Dermis blood vessel endothelial cell (primary cell): ENCODE measurements at places on chromosomes 5 and 9.
A peak's percentile ranks its signal among the peaks of the same experiment; 100 is the strongest.

DNA sequence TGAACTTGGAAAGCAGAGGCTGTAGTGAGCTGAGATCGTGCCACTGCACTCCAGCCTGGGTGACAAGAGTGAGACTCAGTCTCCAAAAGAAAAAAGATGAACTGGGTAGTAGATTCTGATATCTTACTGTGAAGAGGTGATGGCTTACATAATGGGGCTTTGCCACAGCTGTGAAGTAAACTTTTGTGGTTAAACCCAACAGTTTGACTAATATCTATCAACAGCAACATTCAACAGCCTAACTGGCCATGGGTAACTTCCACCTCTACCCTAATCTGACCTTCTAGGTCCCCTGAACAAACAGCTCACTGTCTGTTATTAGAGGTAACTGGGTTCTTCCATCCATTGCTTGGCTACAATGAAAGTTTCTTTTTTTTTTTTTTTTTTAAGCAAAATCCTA, 52.1 kb downstream of the TLE1 start:
- DNase-seq = no peak

GRCh38 chr5:23639326-23639725, 131.9 kb downstream of the PRDM9 start:
- DNase-seq = no peak

GRCh38 chr5:89293810-89294209, 410.8 kb upstream of the MEF2C start:
- DNase-seq = no peak

DNA sequence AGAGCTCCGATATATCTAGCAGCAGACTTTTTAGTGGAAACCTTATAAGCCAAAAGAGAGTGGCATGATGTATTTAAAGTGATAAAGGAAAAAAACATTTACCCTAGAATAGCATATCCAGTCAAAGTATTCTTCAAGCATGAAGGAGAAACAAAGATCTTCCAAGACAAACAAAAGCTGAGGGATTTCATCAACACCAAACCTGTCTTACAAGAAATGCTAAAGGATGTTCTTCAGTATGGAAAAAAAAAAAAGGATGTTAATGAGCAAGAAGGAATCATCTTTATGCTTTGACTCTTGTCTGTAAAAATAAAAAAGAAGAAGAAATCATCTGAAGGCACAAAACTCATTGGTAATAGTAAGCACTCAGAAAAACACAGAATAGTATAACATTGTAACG, 338.2 kb downstream of the TLE1 start:
- no peak for DNase-seq

GRCh38 chr5:156920861-156921431, 42.1 kb downstream of the TIMD4 start:
- DNase-seq = no peak

DNA sequence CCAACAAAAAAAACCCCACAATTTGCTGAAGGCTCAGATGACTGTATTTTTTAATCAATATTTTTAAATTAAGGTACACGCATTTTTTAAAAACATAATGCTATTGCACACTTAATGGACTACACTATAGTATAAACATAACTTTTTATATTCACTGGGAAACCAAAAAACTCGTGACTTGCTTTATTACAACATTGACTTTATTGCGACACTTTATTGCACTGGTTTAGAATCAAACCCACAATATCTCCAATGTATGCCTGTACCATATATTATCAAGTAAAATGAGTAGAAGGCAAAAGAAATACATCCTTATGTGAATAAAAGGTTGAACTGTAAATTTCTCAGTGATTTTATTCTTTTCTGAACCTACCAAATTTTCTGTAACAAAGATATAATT, 53.7 kb downstream of the RICTOR start:
- DNase-seq = no peak

DNA sequence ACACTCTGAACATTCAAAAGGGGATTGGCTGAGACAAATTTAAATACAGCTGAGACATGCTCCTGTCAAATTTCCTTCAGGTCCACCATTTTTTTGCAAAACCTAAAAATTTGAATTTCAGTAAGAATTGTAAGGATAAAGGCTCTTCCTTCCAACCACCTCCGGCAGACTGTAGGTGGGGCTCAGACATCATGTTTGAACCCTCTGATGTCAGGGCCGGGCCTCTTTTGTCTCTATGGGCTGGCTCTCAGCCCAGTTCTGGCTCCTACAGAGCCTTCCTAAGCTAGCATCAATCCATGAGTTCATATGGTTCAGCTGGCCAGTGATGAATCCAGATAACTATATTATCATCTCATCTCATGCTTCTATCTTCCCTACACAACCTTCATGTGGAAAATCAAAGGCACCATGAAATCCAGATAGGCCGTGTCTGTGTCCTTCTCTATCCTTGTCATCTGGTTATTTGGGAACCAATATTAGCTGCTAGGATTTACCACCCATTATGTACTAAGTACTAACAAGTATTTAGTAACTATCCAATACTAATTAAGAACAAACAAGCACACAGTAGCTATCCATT, 44.2 kb downstream of the NIPSNAP3B start:
- peak; percentile 76 for DNase-seq

DNA sequence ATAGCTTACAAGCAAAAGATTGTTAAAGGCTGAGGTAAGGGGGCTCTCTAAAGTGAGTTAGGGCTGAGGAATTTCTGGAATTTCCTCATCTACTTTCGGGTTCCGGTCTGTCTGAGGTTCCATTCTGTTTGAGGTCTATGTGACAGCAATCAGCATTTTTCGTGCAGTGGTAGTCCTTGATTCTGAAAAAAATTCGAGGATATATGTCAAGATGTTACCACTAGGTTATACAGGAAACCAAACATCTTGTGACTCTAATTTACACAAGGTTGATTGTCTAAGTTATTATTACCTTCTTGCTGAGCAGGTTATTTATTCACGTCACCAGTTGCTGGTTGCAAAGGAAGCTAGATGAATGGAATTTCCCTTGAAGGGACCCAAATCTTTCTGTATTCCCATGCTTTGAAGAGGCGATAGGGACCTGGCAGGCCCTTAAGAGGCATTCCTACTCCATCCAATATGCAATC, 35.2 kb downstream of the RLN2 start:
- DNase-seq = peak; percentile 96

GRCh38 chr5:59617186-59617771, 276.2 kb downstream of the PDE4D start:
- no peak for DNase-seq

- DNase-seq = no peak
These were observed 142.0 kb downstream of the RORB start for GRCh38 chr9:74639112-74639511.
